Stimulated activated CD4-positive, alpha-beta T cell treated with anti-CD3 and anti-CD28 coated beads, TNF-alpha, amount 100 ng/mL, for 4 hours (primary cell): ENCODE measurements at places on chromosomes 2 and 18.

- no peak for DNase-seq
Observed at GRCh38 chr2:74877781-74878433, 44.0 kb downstream of the HK2 start.

GRCh38 chr2:161415034-161415986 is 787 bp upstream of the TBR1 start:
- no peak for DNase-seq

GRCh38 chr2:168529900-168530561 is 74.0 kb downstream of the CERS6 start:
- no peak for DNase-seq

DNA sequence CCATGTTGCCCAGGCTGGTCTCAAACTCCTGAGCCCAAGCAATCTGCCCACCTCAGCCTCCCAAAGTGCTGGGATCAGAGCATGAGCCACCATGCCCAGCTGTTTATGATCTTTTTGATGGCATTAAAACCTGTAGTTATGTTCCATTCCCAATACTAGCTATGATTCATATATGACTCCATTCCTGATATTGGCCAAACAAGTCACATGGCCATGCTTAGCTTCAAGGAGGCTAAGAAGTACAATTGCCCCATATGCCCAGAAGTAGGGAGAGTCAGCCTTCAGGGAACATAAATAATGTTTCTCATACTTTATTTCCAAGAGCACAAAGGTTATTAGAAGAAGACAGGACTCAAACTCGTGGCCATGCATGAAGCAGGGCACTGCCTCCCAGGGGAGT is 132.4 kb upstream of the RAB6C start:
- DNase-seq: no peak

- DNase-seq: no peak
Observed at GRCh38 chr18:45467293-45467692, 148.0 kb upstream of the SLC14A2 start.

GRCh38 chr18:59276047-59276446 is 2.8 kb upstream of the RAX start:
- no peak for DNase-seq

GRCh38 chr2:2024751-2025481 is 280.6 kb upstream of the PXDN start:
- DNase-seq: no peak

DNA sequence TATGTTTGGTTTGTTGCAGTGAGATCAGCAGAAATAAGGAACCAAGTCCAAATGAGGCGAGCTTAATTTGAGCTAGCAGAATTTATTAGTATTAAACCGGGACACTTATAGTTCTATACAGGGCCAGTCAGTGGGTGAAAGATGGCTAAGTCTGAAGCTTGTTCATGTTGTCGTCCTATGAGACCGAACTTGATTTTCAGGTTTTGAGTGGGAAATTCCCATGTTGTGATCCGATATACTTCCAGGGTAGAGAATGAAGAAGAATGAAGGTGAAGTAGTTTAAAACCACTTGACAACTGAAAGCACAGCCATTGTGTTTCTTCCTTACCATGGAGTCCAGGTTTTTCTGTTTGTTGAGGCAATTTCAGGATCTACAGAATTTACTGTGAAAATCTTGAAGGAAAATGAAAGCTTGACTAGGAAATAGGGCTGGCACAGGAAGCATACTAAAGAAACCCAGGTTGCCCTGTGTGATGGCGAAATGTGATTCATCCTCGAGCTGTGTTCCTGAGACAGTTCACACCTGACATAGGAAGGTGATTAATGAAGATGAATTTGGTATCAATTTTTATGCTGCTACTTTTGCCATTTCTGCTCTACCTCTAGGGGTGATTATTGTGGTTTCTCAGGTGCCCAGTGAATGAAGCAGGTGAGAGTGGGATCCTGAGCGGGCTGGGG is 37.6 kb upstream of the MGAT5 start:
- DNase-seq: no peak

GRCh38 chr18:4119127-4119648 is 335.9 kb downstream of the DLGAP1 start:
- DNase-seq: no peak

DNA sequence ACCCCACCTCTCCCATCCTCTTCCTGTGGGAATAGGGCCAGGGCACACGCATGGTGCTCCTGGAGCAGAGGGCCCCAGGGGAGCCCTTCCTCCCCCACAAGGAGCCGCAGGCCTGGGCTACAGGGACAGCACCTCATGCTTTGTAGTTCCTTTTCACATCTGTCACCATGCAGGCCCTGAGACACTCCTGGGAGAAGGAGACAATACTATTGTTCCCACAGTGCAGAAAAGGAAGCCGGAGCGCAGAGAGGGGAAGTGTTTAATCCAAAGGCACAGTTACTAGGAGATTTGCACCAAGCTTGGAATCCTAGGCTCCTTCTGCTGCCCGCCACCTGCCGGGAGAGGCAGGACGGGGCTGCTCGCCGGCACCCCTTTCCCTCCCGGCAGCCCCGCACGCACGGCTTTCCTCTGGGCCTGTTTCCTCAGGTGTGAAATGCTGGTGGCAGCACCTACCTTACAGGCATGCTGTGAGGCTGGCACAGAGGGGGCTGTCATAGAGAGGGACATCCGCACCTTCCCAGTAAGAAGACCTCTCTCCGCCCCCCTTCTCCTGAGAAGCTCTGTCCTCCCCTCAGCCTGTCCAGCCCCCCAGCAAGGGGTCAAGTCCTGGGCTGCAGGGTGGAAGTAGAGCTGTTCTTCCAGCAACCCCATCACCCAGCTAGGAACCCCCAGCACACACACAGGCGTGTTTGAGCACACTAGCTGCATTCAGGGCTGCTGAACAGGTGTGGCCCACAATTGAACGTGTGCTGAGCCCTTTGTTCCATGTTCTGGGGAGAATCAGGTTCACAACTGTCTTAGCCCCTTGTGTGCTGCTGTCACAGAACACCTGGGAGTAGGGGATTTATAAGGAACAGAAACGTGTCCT is 62.6 kb downstream of the SMAD7 start:
- DNase-seq: no peak

GRCh38 chr2:95020275-95021022 is 5.1 kb upstream of the MAL start:
- no peak for DNase-seq

GRCh38 chr2:102142829-102143449 is 393 bp downstream of the IL1R1 start:
- no peak for DNase-seq

GRCh38 chr2:242031481-242032019 is 162.0 kb downstream of the RTP5 start:
- DNase-seq: no peak

- DNase-seq: no peak
Observed at GRCh38 chr2:45681675-45682074, 30.2 kb downstream of the PRKCE start.

DNA sequence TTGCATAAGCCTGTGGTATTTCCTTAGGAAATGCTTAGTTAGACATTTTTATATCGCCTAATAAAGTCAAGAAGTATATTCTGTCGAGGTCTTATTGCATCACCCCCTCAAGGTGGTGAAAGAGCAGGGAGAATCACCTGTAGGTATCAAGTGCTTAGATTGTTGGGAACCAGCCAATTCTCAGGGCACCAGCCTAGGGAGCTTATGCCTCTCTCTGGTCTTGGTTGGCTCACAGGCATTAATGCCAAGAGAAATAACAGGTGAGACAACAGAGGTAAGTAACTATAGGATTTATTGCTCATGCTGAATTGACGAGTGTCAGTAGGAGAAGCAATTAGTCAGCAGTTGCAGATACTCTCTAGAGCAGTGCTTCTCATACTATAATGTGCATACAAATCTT is 663.3 kb upstream of the ZNF804A start:
- DNase-seq: no peak

- DNase-seq: no peak
Observed at GRCh38 chr2:49798570-49798969, 644.3 kb upstream of the FSHR start.

DNA sequence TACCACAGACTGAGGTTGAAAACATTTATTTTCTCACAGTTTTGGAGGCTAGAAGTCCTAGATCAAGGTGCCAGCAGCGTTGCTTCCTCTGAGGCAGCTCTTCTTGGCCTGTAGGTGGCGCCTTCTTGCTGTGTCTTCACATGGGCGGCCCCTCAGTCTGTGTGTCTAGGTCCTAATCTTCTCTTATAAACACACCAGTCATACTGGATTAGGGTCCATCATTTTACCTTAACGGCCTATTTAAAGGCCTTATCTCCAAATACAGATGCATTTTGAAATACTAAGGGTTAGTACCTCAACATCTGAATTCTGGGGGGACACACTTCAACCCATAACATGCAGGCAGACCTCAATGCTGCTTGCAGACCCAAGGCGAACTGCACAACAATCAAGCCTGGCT is 4.4 kb upstream of the RMC1 start:
- peak; percentile 20 for DNase-seq

DNA sequence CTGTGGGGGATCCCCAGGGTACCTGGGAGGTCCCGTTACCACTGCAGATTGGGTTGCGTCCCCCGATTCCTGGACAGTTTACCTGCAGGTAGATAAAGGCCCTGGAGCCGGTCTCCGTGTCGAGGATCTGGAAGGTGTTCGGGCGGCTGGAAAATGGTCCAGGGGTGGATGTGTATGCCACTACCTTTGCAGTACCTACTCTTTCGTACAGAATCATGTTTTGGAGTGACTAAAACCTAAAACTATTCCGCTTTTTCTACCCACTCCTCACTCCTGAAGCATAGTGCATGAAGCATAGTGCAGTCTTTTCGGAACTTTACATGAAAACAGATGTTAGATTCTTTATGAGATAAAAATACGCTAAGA is 418 bp downstream of the WDR75 start:
- DNase-seq: no peak

- DNase-seq: no peak
Observed at GRCh38 chr18:24539866-24540617, 79.6 kb downstream of the HRH4 start.

DNA sequence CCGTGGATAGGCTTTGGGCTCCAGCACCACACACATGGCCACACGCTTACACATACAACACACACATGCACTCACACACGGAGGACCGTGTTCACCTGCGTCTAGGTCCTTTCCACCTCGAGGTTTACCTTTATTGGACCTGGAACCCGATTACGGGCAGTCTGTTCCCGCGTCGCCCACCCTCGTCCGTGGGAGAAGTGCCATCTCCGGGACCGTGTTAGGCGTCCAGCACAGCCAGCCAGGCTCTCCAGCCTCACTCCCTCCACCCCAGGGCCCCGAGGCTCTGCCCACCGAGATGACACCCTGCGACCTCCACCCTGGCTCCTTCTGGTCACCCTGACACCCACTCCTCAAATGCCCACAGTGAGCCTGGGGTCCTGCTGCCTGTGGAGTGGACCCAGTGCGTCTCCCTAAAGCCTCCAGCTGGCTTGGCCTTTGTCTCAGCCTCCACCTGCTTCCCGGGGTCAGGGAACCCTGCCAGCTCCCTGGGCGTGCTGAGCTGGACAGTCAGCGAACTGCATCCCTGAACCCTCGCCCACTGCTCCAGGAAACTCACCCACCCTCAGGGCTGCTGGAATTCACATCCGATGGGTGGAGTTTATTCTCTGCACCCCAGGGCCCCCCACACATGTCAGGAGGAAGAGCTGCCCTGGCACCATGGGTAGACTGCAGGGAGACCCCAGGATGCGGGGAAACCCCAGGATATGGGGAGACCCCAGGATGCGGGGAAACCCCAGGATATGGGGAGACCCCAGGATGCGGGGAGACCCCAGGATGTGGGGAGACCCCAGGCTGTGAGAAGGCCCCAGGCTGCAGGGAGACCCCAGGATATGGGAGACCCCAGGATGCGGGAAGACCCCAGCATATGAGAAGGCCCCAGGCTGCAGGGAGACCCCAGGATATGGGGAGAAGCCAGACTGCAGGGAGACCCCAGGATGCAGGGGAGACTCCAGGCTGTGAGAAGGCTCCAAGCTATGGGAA is 33.0 kb downstream of the ADI1 start:
- DNase-seq: no peak

DNA sequence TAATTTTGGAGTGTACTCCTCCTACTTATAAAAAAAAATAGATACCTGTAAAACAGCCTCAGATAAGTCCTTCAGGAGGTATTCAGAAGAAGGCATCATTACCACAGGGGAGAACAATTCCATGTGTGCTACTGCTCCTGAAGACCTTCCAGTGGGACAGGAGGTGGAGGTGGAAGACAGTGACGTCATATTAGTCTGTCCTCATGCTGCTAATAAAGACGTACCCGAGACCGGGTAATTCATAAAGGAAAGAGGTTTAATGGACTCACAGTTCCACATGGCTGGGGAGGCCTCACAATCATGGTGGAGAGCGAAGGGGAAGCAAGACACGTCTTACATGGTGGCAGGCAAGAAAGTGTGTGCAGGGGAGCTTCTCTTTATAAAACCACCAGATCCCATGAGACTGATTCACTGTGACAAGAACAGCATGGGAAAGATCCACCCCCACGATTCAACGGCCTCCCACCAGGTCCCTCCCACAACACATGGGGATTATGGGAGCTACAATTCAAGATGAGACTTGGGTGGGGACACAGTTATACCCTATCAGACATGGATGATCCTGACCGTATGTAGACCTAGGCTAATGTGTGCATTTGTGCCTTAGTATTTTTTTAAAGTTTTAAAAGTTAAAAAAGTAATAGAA is 98.4 kb downstream of the NDUFA10 start:
- no peak for DNase-seq

DNA sequence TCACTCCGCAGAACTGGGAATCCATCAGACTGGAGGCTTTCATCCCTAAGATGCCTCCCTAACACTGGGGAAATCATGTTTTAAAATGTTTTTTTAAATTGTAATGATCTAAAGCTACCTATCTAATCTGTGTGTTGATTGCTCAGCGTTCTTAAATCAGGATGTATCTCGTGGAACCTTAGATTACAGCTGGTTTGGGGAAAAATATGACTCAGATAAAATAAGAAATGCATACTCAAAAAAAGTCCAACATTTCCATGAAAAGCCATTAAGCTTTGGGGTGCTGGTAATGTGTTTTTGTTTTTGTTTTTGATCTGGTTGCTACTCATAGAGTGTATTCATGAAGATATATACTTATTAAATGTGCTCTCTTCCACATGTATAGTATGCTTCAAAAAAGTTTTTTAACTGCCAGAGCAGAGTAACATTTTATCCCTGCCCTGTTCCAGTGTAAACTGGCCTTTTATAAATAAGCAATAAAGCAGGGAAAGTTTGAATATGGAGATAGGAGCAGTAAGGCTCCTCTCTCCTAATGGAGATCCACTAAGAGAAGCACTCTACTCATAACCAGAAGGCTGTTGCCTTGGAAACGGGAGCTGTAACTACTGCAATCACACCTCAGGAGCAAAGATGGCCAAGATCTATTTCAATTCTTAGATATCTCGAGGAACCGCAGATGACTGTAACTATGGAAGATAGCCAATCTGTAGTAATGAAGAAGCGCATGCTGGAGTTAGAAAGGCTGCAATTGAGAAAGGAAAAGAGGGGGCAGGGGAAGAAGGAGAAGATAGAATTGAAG is 41.6 kb downstream of the ANKRD44 start:
- DNase-seq: no peak

DNA sequence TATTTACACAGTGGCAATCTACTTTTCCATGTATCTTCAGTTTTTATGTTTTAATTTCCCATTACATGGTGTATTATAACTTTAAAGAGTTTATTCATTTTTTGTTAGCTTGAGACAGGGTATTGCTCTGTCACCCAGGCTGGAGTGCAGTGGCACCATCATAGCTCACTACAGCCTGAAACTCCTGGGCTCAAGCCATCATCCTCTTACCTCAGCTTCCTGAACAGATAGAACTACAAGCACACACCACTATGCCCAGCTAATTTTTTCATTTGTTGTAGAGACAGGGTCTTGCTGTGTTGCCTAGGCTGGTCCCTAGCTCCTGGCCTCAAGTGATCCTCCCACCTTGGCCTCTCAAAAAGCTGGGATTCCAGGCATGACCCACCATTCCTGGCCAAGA is 66.8 kb downstream of the COA5 start:
- DNase-seq: no peak

GRCh38 chr2:37629529-37629928 is 41.9 kb downstream of the CDC42EP3 start:
- DNase-seq: no peak
